ENCODE measurements at places on chromosomes 5 and 9. TPM values are rescaled to one million over a fixed set of nuclear protein-coding genes. Genes with fewer than 3 reads are reported as not detected.

GRCh38 chr9:133707763-133708245, 30.3 kb downstream of the SARDH start:
- DNase-seq = no peak

DNA sequence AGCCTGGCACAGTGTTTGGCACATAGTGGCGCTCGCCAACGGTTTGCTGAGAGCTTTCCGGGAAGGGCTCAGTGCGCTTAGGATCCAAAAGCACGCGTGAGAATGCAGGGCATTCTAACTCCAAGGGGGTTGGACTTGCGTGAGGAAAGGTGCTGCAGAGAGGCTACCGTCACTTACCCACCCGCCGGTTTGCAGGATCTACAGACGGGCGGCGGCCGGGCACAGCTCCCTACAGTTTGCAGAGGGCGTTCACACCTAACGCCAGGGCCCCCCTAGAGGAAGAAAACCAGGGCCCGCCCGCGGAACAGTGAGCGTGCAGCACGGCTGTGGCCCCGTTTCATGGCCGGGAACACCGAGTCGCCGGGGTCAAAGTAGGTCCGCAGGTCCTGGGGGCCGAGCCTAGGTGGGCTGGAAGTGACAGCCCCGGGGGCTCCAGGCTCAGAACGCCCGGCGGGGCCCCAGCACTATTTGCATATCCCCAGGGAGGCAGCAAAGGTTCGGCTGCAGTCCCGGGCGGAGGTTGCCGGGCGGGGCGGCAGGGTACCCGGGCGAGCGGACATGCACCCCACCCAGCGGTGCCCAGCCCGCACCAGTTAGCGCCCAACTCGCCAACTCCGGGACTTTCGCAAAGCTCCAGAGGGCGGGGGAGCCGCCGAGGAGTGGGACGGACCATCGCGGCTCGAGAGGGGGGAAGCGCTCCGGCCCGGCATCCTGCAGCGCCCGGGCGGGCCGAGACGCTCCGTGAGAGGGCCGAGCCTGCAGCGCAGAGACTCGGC, 526 bp upstream of the GALNT10 start:
- DNase-seq = peak; percentile 83

DNA sequence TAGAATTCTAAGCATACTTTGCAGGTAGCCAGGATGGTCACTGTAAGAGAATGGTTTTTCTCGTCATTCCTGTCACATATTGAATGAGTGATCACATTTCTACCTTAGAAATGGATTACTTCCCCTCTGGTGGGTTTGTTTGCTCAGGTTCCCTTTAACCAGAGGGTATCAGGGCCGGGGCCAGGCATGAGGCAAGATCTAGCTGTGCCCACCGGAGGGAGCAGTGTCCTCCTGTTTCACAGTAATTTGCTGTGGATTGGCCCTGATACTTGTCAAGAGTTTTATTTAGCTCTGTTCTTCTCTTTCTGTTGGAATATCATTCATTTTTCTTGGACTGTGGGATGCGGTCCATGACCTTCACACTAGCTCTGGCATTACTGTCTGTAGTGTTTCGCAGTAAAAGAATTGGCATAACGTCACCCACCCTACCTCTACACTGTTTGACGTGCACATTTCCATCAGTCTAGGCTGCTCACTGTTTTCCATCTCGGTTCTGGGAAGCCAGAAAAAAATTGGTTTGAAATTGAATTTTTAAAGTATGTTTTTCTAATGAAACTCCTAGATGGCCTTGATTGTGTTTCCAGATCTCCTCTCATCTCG, 42.4 kb upstream of the ZBED3 start:
- peak; percentile 56 for DNase-seq

Gene ZNF618
- total RNA-seq = 19.5 TPM

- no peak for DNase-seq
These were observed 44.1 kb upstream of the STXBP1 start for GRCh38 chr9:127567730-127568617.

GRCh38 chr5:13946111-13946510, 1.6 kb upstream of the DNAH5 start:
- no peak for DNase-seq

- DNase-seq = no peak
These were observed 127.5 kb downstream of the SH3GL2 start for GRCh38 chr9:17706347-17706746.

GRCh38 chr5:68285851-68286611, 70.5 kb downstream of the PIK3R1 start:
- DNase-seq = peak; percentile 76

Gene MLANA
- total RNA-seq = not detected

Gene CCDC183
- total RNA-seq = 0.37 TPM

Gene DOCK2
- 0.17 TPM for total RNA-seq

DNA sequence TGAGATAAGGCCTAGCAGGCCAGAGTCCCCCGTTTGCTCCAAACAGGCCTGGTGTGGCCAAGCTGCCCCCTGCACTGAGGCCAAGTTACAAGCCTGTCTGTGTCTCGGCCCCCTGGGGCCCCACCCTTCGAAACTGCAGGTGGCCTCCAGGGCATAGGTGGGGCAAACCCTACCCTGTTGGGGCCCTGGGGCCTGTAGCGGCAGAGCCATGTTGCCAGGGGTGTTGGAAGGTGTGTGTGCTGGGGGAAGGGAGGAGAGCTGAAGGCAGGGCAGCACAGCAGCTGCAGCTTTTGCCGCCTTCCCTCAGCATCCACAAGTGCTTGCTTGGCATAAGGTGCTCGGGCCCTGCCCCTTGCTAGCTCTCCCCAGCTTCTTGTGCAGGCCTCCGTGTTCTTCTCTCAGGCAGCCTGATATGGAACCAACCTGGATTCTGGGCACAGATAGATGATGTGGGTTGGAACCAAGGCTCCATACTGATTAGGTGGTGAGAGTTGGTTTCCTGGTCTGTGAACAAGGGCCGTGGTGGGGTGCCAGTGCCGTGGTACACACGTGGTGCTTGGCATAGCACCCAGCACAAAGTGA, 12.7 kb downstream of the IRF1 start:
- no peak for DNase-seq

DNA sequence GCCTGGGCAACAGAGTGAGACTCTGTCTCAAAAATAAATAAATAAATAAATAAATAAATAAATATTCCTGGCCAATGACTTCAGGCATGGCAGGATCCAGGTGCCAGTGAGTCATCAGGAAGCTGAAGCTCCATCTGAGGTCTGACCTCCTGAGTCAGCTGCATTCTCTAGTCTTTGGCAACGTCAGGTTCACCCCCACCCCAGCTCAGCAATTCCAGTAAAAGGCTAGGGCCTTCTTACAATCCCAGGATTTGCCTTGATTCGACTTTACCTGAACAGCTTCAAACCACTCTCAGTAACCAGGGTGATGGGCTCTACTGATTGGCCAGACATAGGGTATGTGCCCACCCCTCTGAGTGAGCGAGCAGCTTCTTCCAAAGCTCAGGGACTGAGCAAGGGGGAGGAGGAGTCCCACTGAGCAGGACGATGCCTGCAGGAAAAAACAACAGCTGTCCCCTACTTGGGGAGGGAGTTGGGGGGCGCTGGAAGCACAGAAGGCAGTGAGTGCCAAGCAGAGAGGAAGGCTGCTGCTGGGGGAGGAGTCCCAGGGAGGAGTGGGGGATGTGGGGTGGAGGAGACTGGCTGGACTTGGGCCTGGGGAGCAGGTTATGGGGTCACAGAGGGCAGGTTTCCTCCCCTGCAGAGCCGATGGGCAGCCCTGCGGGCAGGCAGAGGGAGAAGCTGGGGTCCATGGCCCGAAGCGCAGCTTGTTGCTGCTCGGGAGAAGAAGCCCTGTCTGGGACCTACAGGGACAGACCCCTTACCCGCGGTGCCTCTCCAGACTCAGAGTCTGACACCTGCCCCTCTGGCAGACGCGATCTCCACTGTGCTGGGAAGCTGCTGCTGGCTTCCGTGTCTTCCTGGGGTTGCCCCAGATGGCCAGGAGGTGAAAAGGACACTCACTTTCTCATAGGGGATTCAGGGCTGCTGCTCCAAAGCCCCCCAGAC, 25.9 kb upstream of the UNC5A start:
- DNase-seq = peak; percentile 97

Gene IRGM
- not detected for total RNA-seq

DNA sequence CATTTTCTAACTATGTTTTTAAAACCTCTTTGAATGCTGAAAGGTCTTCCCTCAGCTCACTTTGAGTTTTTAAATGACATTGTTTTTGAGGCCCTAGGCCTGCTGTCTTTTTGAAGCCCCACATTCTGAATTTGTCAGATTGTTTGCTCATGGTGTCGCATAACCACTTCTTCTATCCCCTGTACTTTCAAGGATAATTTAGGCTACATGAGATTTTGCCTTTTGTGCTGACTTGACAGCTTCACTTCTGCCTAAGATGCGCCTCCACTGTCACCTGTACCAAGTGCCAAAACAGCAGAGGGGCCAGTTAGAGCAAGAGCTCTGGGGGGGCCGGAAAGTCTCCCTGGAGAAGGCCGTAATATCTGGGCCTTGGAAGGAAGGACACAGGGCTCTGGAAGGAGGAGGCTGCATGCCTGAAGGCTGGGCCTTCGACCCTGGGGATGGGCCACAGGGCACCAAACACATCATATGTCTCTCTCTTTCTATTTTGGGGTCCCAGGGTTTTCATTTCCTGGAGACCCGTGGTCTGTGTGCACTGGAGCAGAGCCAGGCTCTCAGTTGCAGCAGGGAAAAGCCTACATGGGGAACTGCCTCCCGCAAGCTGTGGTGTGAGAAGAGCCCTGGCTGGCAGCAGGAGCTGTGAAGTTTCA, 49.1 kb downstream of the NDST1 start:
- no peak for DNase-seq

GRCh38 chr5:2897276-2897961, 145.9 kb upstream of the IRX2 start:
- no peak for DNase-seq

GRCh38 chr9:81132318-81132717, 557.0 kb downstream of the TLE1 start:
- no peak for DNase-seq

DNA sequence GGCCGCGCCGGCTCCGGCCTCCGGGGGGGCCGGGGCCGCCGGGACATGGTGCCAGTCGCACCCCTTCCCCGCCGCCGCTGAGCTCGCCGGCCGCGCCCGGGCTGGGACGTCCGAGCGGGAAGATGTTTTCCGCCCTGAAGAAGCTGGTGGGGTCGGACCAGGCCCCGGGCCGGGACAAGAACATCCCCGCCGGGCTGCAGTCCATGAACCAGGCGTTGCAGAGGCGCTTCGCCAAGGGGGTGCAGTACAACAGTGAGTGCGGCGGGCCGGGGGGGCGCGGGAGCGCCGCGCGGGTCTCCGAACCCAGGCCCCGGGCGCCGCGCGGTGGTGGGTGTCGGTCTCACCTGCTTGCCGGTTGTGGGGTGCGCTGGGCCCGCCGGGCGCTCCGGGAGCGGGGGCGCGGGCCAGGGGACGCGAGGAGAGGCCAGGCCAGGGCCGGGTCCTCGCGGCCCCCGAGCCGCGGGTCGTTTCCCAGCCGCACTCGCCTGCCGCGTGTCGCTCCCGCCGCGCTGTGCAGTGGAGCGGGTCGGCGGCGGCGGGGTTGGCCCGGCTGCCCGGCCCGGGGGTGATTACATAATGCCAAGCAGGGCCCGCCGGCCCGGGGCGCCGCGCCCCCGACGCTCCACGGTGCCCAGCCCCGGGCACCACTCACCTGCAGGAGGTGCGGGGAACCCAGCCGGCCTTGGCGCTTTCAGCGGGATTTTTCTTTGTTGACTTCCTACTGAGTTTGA, 492 bp downstream of the RABL6 start:
- peak; percentile 35 for DNase-seq

GRCh38 chr5:142014911-142015584, 2.2 kb upstream of the GNPDA1 start:
- DNase-seq = peak; percentile 84

Gene LCN12
- not detected for total RNA-seq

Gene CCL27
- not detected for total RNA-seq

Gene SPOUT1
- 31.1 TPM for total RNA-seq

- DNase-seq = no peak
These were observed 31.8 kb downstream of the SPATA31C2 start for GRCh38 chr9:88106492-88106891.

DNA sequence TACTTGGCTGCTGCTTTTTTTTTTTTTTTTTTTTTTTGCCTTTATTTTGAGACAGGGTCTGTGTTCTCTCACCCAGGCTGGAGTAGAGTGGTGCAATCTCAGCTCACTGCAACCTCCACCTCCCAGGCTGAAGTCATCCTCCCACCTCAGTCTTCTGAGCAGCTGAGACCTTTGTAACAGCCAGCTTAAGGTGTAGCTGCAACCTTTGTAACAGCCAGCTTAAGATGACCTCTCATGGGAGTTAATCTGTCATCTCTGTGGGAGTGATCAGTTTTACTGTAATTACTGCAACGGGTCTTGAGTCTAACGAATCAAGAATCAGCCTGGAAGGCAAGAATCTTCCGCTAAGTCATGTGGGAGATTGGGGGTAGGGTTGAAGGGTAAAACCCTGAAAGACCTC, 31.6 kb upstream of the SNX2 start:
- DNase-seq = no peak

- peak; percentile 85 for DNase-seq
These were observed 131.5 kb downstream of the AGTPBP1 start for GRCh38 chr9:85610074-85610860.

- DNase-seq = no peak
These were observed 175.6 kb upstream of the CCNH start for GRCh38 chr5:87588316-87588715.

GRCh38 chr5:164727012-164727411, 1221.6 kb downstream of the MAT2B start:
- no peak for DNase-seq

- no peak for DNase-seq
These were observed 246.1 kb downstream of the TRIM32 start for GRCh38 chr9:116933251-116933650.

DNA sequence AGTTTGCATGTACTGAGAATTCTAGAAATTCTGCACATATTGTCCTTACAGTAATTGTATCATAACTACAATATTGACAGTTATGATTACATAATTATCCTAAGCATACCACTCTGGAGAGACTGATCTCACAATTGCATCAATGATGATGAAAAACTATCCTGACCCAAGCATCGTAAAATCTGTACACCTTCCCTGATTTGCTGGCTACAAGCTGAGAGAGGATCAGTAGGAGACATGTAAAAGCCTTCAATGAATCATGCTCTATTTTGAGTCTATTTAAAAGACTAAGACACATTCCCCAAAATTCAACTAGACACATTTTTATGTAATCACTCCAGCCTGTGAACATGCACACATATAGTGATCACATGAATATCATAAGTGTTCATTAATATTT, 1833.8 kb downstream of the EFNA5 start:
- DNase-seq = no peak

Gene LEAP2
- 0.17 TPM for total RNA-seq

- no peak for DNase-seq
These were observed 76.3 kb downstream of the AOPEP start for GRCh38 chr9:94802793-94803192.

DNA sequence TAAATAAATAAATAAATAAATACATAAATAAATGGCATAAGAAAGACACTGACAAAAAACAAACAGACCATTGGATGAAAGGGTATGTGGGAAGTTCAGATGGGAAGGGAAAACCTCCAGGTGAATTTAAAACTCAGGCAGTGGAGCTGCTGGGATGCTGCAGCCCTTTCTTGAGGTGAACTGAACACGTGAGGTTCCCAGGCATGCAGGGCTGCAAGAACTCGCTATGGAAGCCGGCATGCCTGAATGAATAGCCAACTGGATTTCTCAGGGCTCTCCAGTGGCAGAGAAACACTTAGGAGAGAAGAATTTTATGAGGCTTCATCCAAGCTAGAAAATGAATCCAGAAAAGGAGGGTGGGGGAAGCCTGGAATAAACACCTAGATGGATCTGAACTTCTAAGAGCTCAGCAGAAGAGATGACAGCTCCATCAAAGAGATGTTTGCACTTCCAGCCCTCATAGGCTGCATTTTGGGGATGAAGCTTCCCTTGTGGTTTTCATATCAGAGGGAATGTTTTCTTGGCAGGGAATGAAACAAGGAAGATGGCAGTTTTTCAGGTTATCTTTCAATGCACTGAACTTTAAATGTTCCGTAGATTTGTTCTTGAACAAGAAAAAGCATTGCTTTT, 224.2 kb upstream of the DAP start:
- no peak for DNase-seq

Gene SLC34A1
- not detected for total RNA-seq
